ENCODE measurements at places on chromosomes 4 and X.
A peak's percentile ranks its signal among the peaks of the same experiment; 100 is the strongest.

DNA sequence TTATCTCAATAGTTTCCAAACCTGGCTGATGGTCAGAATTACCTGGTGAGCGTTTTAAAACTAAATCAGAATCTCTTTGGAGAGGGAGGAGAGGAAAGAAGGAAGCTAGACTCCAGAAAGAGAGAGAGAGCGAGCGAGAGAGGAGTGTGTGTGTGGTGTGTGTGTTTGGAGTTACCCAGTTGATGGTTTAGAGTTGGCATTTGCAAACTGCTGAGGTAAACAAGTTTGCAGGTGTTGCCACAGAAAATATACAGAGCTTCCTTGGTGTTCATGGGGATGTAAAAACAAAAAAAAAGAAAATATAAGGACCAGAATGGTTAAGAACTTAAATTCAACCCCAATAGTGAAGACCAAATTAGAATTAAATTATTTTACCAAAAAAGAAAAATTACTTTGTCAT is 26.4 kb upstream of the LAP3 start:
- DNase-seq: no peak

- DNase-seq: no peak
Observed at GRCh38 chr4:128955751-128956150, 137.6 kb downstream of the SCLT1 start.

DNA sequence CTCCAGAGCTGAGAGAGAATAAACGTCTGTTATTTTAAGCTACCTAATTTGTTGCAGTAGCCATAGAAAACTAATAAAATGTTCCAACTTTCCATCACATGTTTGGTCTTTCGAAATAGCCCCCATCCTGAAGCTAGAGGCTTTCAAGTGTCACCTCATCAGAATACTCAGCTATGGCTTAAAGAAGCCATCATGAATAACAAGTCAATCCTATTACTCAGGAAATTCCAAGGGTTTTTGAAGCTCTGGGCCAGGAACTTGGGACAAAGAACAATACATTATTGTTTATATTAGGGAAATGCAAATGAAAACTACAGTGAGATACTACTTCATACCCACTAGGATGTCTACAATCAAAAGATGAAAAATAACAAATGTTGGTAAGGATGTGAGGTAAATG is 42.2 kb downstream of the TBCK start:
- DNase-seq: no peak

GRCh38 chr4:141124224-141124623 is 9.0 kb downstream of the RNF150 start:
- DNase-seq: no peak

DNA sequence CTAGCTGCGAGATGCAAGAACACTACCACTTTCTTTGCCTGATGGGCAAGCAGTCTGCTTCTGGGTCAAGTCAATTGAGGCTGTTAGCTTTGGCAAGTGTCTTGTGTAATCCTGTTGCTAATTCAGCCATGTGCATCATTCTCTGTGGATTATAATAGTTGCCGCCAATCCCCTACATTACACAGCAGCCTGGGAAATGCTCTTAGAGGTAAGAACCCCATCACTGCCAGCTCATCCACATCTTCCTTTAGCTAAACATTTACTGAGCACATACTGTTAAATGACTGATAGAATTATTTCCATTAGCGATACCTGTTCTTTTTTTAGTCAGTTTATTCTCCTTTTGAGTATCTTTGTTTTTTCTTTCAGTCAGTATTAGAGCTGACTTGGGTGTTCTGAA is 116.2 kb downstream of the CBR4 start:
- no peak for DNase-seq

GRCh38 chr4:26557164-26557563 is 26.7 kb upstream of the TBC1D19 start:
- no peak for DNase-seq

DNA sequence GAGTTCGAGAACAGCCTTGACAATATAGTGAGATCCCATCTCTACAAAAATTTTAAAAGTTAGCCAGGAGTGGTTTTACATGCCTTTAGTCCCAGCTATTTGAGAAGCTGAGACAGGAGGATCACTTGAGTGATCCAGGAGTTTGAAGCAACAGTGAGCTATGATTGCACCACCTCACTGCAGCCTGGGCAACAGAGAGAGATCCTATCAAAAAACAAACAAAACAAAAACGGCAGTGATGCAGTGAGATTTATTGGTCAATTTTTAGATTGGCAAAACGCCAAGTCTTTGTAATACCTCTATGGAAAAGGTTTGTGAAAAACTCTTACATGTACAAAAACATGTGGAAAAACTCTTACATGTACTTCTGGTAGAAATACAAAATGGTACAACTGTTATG is 91.3 kb downstream of the PTPN13 start:
- DNase-seq: no peak

DNA sequence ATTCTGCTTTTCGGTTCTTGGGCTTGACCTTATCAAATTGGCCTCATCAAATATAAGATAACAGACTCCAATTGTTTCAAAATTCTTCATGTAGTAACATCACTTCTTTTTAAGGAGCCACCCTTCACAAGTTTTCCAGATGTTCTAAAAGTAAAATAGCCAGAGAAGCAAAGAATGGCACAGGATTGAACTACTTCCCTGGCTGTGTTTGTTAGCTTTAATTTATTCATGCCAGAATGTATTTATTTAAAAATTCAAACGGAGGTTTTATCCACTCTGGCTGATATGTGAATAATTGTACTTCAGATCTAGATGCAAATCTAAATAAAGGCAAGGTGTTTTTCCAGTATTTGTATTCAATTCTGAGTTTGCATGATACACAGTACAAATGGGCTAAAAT is 581.3 kb upstream of the TENM3 start:
- no peak for DNase-seq

GRCh38 chrX:12065251-12065650 is 73.0 kb upstream of the FRMPD4 start:
- DNase-seq: peak; percentile 6

- DNase-seq: no peak
Observed at GRCh38 chr4:17120761-17121160, 222.3 kb upstream of the LDB2 start.

- DNase-seq: no peak
Observed at GRCh38 chr4:143617994-143618679, 82.3 kb downstream of the FREM3 start.

GRCh38 chrX:133676344-133677122 is 261.2 kb upstream of the GPC4 start:
- DNase-seq: no peak

GRCh38 chrX:47194194-47194787 is 662 bp downstream of the UBA1 start:
- no peak for DNase-seq

DNA sequence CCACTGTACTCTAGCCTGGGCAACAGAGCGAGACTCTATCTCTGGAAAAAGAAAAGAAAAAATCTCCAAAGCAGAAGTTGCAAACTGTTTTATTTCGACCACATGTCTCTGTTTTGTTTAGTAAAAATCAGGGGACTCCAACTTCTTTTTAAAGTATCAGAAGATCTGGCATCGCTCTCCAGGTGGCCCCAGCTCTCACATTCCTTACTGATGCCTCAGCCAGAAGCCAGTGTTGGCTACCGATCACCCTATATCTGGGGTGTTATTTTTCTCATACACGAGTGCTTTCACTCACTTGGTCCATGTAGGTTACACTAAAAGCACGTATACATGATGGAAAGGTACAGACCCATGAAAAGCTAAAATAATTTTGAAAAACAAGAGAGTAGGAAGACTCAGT is 8.3 kb downstream of the MPP1 start:
- DNase-seq: no peak

DNA sequence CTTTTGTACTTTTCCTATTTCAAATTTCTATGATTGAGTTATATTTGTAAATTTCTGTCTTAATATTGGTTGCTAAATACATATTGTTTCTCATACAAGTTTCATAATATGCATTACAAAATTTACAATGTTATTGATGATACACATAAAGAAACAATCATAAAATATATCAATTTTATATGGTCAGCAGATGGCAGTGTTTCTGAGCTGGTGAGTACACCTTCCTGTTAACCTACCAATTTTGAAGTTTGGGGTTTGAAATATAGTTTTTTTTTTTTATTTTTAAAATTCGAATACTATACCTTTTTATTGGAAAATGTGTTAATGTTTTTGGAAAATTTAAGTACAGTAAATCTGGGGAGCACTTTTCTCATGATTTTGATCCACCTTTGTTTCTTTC is 1953.1 kb upstream of the ADGRL3 start:
- DNase-seq: no peak

DNA sequence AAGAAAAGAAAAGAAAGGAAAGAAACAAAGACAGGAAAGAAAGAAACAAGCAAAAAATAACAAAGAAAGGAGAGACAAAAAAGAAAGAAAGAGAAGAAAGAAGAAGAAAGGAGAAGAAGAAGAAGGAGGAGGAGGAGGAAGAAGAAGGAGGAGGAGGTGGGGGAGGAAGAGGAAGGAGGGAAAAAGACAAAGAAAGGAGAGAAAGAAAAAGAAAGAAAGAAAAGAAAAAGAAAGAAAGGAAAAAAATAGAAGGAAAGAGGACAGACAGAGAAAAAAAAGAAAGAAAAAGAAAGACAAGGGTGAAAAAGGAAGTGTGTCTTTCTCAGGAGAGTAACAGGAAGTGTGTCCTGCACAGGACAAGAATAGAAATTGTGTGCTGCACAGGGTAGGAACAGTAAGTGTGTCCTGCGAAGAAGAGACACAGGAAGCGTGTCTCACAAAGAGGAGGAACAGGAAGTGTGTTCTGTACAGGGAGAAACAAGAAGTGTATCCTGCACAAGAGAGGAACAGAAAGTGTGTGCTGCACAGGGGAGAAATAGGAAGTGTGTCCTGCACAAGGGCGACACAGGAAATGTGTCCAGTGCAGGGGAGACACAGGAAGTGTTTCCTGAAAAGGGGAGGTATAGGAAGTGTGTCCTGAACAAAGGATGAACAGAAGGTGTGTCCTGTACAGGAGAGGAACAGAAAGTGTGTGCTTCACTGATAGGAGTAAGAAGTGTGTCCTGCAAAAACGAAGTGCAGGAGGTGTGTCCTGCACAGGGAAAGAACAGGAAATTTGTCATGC is 101.2 kb downstream of the ARSF start:
- DNase-seq: peak; percentile 27

- DNase-seq: no peak
Observed at GRCh38 chrX:154380153-154380552, 1.1 kb downstream of the EMD start.

GRCh38 chr4:90992213-90992612 is 865.0 kb downstream of the CCSER1 start:
- DNase-seq: no peak

GRCh38 chr4:5758741-5759140 is 47.7 kb downstream of the EVC start:
- no peak for DNase-seq

- DNase-seq: no peak
Observed at GRCh38 chrX:45799576-45799975, 598.9 kb upstream of the DIPK2B start.

DNA sequence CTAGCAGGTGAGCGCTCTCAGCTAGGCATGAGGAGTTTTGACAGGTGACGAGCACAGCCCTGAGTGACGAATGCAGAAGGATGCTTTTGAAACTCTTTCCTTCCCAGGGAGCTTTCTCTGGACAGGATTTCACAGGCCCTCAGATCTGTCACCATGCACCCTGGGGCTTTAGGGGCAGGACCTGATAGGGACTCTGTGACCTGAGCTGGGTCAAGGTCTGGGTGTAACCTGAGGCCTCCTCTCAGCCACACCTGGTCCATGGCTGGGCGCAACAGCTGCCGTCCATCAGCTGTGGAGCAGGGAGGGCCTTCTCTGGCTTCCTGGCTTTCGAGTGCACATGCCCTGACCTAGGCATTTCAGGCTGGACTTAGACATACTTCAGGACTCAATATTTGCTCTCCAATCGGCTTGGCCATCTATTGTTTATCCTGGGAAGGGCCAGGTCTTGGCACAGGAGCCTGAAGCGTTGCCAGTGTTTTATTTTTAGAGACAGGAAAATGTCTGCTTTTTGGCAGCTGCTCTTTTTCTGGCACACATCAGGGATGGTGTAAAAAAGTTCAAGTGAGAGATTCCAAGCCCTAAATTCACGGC is 56.4 kb downstream of the C4orf51 start:
- DNase-seq: no peak

DNA sequence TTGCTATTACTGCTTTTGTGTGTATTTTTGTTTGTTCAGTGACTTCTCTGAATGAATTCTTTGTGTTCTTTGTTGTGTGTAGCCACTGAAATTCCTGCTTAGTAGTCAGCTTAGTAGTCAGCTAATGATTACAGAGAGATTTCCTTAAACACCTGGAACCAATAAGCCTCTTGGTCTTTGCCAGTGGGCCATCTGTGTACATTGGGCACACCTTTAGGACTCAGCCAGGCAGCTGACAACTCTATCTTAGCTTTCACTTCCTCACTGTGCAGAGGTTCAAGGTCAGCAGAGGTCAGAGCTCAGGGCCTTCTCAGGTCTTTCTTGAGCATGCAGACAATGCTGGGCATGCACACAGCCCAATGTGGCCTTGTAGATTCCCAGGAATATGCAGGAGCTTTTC is 59.3 kb downstream of the RWDD4 start:
- DNase-seq: no peak

DNA sequence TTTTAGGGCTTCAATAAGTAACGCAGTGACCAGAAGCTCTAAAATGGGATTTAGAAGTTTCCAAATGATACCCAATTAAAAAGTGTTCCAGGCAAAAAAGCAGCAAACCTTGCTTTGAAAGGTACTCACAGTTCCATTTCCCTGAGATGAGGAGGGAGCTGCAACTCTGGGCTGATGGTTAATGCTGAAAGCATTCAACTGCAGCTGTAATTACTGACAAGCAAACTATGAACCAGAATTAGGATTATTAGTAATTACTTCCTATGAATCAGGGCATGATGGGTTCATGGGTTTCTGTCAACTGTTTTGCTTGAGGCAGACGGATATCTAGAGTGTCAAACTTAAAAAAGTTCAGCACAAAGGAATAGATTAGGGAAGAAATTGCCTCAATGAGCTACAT is 357.4 kb downstream of the STIM2 start:
- DNase-seq: no peak

GRCh38 chr4:168658751-168659150 is 161.9 kb downstream of the PALLD start:
- no peak for DNase-seq

DNA sequence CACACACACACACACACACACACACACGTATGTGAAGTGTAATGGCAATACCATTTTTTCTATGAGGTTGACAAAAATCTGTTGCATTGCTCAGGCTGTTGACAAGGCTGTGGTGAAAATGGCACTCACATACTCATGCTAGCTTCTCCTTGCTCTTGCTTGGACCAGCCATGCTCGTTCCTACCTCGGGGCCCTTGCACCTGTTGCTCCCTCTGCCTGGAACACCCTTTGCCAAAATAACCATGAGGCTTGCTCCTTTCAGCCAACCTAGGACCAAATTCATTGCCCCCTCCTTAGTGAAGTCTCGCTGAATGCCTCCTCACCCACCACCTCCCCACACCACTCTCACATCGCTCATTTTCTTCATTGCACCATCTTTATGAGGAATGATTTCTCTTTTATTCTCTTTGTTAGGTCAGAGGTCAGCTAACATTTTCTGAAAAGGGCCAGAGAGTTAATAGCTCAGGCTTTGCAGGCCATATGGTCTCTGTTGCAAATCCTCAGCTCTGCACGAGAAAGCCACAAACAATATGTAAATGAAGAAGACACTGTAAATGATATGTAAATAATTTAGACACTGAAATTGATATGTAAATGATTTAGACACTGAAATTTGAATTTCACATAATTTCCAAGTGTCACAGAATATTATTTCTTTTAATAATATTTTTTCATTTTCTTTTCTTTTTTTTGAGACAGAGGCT is 13.3 kb downstream of the SLC38A5 start:
- no peak for DNase-seq

Data from DND-41 (cell line).